ENCODE measurements at places on chromosomes 7 and 10.

- DNase-seq, result no peak
Measured at GRCh38 chr7:129225931-129226572, 1.2 kb downstream of the AHCYL2 start.

DNA sequence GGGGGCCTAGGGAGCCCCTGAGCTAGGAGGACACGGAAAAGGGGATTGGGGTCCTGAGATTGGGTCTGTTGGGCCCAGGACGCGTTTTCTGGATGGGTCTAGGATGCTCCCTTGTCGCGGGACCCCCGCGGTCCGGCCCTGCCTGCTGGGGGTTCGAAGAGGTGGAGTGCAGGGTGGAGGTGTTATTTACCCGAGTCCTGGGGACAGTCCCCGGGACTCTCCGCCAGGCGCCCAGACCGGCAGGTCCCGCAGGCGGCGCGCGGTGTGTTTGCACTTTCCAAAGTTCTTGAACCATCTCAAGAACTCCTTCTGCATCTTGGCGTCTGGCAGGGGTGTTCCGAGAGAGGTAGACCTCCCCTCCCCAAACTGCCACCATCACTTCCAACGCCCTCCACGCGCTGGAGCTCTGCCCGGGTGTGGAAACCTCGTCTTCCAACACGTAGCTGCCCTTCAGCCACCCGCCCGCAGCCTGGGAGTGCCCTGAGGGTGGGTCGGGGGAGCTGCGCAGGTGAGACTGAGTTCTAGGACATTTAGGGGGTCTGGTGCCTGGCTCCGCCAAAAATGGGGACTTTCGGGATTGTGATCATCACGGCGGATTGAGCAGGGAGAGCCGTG is 569 bp downstream of the CAV1 start:
- DNase-seq, result no peak

DNA sequence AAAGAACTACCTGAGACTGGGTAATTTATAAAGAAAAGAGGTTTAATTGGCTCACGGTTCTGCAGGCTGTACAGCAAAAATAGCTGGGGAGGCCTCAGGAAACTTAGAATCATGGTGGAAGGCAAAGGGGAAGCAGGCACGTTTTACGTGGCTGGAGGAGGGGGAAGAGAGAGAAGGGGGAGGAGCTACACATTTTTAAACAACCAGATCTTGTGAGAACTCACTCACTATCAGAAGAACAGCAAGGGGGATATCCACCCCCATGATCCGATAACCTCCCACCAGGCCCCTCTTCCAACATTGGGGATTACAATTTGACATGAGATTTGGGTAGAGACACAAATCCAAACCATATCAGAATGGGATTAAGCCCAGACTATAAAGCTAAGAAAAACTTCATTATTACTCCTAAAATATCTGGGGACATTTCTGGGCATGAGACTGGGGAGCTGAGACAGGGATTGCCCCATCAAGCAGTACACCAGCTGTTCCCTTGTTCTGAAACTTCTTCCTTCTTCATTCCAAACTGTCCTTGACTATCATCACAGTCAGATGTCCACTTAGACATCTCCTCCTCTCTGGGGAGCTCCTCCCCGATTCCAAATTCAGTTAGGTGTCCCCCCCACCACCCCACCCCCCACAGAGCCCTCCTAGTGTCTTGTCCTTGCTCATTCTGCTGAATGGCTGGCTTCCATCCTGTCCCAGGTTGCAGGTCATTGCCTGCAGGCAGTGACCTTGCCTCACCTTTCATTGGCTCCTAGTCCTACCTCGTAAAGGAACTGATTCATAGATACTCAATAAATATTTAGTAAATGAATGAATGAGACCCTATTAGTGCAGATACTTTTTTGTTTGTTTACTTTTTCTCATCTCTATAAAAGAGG is 132.6 kb downstream of the EVX1 start:
- no peak for DNase-seq

- DNase-seq, result no peak
Measured at GRCh38 chr10:69718951-69719350, 82.8 kb upstream of the COL13A1 start.

DNA sequence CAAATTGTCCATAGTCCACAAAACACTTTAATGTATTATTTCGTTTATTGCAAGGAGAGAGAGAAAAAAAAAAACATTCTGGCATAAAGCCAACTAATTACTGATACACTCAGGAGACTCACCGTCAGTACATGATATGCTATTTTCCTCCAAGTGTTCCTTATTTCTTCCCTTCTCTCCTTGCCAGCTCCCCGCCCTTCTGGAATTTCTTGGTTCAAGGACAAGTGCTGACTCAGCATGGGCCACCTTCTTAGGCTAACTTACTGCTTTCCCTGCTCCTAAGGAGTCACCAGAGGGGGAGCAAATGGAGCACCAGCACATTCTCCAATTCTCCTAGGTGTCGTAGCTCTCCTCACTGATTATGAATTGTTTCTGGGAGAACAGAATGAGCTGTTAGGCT is 133.8 kb upstream of the HDAC9 start:
- DNase-seq, result no peak

GRCh38 chr7:87785368-87785995 is 90.7 kb downstream of the SLC25A40 start:
- peak; percentile 10 for DNase-seq

GRCh38 chr7:134690016-134690415 is 43.4 kb downstream of the BPGM start:
- no peak for DNase-seq

DNA sequence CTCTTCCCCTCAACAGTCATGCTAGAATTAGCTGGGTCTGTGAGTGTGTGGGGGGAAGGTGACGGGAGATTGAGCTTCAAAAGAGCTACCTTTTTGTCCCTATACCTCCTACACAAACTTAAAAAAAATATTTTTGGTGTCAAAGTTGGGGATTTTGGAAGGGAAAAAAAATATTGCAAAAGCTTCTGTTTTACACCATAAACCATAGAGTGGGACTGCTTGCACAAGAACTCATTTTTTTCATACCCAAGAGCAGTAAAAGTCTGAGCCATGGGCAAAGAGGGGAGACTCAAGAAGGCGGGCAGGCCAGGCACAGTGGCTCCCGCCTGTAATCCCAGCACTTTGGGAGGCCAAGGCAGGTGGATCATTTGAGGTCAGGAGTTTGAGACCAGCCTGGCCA is 9.4 kb upstream of the ZDHHC4 start:
- no peak for DNase-seq

DNA sequence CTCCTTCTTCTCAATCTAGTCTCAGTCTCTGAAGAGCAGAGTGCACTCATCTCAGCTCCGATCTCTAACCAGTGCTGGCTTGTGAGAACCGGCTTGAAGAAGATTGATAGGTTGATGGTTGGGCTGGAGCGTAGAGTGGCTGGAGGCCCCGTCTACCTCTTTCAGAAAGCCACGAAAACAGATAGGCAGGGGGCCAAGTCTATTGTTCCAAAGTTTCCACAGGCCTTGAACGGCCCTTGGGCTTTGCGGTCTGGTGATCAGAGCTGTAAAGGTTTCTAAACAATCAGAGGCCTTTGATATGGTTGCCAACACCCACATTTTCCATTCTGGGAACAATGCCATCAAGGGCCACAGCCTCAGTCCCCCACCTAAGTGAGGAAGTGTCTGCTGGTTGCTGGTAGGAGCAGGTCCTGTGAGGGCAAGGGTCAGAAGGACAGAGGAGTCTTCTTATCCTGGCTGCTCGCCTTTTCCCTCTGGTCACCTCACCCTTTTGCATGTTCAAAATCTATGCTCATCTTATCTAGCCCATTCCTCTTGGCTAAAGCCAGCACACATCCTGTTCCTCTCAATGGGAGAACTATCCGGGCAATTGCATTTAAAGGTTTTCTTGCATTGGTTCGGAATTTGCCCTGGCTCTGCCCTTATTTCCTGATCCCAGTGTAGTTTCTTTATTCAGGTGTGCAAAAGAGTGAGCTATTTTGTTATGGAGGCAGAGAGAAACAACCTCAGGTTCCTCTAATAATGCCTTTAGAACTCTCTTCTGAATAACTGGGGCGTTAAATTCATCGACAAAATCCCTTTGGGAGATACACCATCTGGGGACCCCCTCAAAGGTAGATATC is 70.3 kb upstream of the KMT2E start:
- DNase-seq, result peak; percentile 89

DNA sequence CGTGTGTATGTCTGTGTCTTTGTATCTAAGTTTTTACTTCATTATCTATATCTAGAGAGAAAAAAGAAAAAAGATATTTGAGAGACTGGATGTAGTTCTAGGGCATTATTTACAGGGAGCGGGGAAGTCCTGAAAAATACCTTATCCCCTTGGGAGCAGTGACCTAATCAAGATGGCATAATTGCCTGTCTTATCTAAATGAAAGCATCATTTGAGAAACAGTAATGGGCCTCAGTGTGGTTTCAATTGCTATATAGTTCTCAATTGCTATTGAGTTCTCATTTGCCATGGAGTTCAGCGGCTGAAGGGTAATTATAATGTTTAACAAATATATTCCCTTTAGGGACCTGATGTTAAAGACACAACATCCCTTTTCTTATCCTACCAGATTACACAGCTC is 216.5 kb downstream of the PLXNA4 start:
- DNase-seq, result no peak

DNA sequence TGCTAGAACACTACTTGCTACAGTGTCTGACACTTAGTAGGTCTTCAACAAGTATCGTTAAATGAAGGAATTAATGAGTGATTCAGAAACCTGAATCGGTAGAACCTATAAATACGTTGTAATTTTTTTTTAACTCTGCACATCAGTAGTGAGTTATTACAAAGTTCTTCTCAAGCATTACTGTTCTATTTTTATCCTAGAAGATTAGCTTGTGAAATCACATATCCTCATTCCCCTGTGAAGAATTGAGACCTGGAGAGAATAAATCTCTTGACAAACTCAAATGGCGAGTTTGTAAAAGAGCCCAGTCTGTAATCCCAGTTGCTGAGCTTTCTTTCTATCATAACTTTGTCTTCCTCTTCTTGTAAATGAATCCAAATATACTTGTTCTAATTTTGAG is 34.7 kb downstream of the HYAL4 start:
- no peak for DNase-seq

DNA sequence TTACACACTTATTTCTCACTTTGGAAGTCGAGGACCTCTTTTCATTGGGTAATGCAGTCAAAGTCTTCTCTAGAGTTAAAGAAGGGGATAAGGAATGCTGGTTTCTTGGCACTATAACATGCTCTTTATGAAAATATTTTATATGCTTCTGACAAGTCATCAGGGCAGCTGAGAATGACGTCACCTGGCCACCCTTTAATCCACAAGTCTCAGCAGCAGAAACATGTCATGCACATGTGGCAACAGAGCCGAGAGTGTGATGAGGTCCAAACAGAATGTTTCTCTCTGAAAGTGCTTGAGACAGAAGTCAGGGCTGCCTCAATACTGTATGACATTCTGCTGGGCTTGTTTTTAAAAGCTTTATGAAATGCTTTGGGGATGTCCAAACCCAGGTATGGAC is 63.5 kb upstream of the C10orf90 start:
- DNase-seq, result no peak

DNA sequence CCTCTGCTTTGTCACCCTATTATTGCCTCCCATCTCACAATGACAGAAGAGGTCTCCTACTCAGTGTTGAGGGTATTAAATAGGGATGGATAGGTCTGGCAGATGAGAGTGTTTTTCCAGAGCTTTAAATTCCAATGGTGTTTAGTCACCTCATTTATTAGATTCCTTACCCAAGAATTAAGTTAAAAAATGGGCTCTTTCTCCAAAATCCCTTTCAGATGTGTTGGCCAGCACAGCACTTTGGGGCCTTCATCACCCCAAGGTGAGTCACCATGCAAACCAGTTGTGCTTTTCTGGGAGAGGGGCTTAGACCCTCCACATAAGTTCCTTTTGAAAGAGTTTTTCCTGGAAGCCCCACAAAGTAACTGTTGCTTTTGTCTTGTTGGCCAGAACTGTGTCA is 78.4 kb downstream of the CYP26A1 start:
- DNase-seq, result no peak

- no peak for DNase-seq
Measured at GRCh38 chr7:158029509-158029908, 558.1 kb downstream of the PTPRN2 start.

DNA sequence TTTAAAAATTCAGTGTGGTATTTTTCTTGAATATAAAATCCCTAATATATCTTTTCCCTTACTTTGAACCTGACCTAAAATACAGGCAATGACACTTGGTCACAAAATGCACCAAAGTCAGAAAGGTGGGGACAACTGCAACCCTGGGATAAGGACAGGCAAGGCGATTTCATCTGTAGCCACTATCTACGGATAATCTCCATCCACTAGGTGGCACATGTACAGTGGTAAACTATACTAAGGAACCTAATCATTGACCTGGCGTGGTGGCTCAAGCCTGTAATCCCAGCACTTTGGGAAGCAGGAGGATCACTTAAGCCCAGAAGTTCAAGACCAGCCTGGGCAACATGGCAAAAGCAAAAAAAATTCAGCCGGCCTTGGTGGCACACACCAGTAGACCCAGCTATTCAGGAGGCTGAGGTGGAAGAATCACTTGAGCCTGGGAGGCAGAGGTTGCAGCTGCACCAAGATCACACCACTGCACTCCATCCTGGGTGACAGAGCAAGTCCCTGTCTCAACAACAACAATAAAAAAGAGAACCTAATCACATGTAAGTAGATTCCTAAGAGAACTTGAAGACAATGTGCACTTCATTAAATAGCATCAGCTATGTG is 98.9 kb downstream of the KMT2C start:
- peak; percentile 37 for DNase-seq

- DNase-seq, result no peak
Measured at GRCh38 chr7:155815332-155816191, 3.3 kb upstream of the SHH start.

DNA sequence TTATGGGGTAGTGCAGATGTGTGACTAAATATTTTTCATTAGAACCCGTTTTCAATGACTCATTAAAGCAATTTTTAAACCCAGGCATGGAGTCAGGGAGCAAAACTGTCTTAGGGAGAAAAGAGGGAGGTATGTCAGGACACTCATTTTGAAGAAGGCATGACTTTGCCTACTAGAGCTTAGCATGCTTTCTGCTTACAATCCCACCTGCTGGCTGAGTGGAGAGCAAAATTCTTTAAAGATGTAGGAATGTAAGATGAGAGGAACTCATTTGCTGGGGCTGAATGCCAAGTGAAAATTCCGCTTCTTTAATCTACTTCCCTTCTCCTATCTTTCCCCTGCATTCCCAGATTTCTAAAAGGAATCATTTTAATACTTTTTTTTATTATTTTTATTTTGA is 232.6 kb downstream of the GALNT17 start:
- no peak for DNase-seq

DNA sequence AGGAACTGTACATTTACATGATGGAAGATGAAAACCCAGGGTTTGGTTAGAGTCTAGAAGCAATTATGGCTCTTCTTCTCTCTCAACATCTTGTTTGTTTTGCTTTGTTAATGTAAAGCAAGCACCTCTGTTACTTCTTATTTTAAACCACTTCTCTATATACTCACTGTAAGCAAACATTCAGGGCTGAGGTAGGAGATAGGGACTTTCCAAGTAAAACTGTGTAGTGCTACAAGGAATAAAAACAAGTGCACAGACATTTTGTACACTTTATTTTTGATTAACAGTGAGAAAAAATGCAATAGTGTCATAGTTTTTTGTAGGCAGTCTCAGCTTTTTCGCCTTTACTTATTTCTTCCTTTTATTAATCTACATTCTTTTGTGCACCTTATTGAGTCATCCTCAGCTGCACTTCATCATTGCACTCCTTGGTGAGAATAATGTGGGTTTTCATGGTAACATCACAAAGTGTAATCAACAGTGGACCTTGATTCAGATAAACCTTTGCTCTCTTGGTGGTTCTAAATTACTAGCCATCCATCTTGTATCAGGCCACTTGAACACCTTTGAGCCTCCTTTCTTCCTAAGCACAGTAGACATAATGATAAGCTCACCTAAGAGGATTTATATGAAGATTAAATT is 52.9 kb downstream of the ELMO1 start:
- no peak for DNase-seq
